ENCODE measurements at places on chromosomes 1 and 21.

GRCh38 chr1:167922023-167922422 is 8.1 kb upstream of the ADCY10 start:
- no peak for DNase-seq

- DNase-seq: no peak
Observed at GRCh38 chr1:247386687-247387086, 29.3 kb upstream of the NLRP3 start.

DNA sequence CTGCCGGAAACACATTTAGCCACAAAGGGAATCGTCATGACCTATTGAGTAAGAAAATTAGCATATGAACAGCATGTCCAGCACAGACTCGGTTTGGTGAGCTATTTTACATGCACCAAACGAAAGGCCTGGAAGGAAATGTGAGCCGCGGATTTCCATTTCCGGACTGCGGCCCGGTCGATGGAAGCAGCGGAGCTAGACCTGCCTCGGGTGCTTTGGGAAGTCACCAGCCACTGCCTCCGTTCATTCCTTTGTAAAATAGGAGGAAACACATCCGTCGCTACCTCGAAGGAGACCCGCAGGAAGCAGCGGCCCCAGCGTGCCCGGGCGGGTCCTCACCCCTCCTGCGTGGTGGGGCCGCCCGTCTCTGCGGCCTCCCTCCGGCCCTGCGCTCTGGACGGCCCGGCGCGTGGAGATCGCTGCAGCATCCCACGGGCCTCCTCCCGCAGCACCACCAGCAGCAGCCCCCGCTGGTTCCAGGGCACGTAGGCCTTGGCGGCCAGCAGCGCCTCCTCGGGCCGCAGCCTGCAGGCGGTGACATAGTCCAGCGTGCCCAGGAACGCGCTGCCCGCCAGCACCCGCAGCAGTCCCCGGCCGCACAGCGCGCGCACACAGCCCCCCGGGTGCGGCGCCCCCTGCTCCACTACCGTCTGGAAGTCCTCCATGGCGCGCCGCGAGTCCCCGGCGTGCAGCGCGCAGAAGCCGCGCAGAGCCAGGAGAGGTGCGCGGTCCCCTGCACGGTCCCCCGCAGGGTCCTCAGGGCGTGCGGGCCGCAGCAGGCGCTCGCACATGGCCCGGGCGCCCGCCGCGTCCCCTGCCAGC is 12.1 kb downstream of the TTC34 start:
- DNase-seq: no peak

DNA sequence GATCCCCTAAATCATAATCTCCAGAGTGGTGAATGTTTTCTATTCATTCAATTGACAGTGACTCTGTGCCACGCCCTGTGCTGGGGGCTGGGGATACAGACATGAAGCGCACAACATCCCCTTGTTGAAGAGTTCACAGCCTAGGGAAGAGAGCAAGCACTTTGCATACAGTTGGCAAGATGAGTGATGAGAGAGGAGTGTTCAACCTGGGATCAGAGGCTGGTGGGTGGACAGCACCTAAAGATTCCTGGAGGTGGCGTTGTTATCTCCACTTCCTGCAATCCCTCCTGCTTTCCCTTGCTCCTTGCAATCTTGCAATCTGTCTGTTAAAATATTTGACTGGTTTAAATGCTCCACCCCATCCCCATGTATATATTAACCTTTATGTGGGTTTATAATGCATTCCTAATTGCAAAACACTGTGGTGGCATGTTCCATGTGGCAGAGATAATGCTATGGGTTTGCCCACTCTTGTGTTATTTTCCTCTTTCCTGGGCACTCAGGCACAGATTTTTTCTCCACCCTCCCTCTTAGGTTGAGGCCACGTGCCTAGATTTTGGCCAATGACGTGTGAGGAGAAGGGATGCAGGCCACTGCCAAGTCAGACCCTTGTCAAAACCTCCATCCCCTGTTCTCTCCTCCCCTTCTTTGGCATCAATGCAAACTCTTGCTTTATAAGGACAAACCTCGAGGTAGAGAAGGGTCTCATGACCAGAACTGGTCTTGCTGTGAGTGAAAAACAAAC is 36.2 kb upstream of the GADD45A start:
- no peak for DNase-seq

DNA sequence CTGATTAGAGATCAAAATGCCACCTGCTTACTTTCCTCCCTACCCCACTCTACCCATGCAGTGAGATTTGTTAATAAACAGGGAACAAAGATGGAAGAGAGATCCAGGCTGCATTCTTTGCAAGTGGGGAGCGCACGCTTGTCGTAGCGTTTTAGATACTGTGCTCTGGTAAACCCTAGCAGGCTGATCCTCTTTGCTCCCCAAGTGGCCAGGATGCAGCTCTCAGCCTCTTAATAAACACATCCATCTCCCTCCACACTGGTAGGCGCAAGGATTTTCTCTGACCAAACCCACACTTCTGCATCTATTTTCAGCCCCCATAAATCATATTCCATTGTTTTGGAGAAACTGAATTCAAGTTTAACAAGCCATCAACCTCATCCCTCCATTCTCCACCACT is 2.9 kb downstream of the PGBD5 start:
- no peak for DNase-seq

GRCh38 chr1:92037400-92037799 is 7.6 kb downstream of the EPHX4 start:
- DNase-seq: no peak

- DNase-seq: no peak
Observed at GRCh38 chr21:35325953-35326352, 276.9 kb upstream of the RUNX1 start.

DNA sequence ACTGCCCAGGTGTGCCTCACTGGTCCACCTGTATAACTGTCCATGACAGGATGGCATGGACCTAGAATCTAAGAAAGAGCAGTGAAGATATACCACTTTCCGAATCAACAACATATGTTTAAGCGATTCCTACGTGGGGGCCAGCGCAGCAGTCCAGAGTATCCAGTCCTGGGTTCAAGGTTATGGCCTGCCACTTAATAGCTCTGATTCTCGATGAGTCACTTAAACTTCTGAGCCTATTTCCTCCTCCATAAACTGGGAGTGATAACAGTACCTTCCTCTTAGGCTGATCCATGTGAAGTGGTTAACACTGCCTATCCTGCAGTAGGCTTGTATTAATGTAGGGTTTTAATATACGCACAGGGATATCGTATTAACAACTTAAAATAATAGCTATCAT is 2.8 kb downstream of the STPG1 start:
- DNase-seq: no peak

DNA sequence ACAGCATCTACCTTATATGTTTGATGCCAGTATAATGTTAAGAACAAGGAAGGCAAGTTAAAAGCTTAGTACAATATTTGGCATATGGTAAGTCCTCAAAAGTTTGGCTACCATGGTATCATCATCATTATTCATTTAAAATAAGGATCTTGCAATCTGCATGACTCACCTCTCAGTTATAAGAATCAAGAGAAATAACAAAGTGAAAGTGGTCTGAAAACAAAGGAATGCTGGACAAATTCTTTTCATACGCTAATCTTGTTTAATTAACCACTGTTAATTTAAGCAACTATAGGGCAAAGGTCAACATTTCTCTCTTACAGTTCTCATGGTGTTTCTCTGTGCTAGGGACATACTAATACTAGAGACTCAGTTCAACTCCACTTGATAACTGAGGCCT is 13.0 kb upstream of the CLDN19 start:
- DNase-seq: no peak

DNA sequence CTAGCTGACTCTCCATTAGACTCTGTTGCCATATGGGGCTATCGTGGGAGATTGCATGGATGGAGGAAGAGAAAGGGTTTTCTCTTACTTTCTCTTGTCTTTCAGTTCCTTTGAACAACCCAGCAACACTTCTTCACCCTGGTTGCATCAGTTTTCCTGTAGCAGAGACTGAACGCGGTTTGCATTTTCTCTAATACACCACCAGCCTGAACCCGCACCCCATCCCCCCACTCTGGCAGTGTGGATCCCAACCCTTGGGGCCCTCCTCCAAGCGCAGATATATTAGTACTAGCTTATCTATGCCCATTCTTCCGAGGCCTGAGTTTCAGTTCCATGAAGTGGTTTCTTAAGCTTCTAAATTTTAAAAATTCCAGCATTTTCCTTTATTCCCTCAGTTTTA is 12.6 kb downstream of the DR1 start:
- DNase-seq: no peak

DNA sequence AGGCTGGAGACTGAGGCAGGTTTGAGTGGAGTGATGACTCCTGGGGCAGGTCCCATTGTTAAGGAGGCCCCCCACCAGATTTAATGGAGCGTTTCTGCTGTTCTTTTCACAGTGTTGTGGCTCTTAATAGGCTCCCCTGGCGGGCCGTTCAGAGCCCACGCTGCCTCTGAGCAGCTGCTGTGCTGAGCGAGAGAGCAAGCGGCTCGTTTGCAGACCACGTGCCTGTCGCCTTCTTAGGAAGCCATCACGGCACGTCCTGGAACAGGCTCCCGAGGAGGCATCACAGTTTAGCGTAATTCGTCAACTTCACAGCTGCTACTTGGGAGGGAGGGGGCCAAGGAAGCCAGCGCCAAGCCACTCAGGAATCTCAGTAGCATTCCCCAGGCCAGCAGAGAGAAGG is 70.5 kb upstream of the CTTNBP2NL start:
- no peak for DNase-seq

- DNase-seq: no peak
Observed at GRCh38 chr1:206668351-206668750, 16.4 kb upstream of the MAPKAPK2 start.

- no peak for DNase-seq
Observed at GRCh38 chr1:57254022-57254421, 169.8 kb downstream of the DAB1 start.

GRCh38 chr1:232904566-232904965 is 45.8 kb upstream of the NTPCR start:
- no peak for DNase-seq

DNA sequence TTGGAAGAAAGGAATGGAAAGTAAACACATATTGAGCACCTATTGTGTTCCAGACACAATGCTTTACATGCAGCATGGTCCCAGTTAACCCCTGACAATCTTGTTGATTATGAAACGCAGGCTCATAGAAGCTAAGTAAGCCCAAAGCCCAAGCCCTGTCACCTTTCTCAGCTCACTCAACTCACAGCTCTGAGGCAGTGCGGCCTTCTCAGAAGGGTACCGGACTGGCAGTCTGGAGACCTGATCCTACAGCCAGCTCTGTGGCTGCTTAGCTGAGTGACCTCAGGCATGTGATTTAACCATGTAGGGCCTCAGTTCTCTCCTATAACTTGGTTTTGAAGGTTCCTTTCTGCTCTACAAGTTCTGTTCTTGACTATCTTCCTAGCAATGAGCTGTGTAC is 464 bp upstream of the RNASEL start:
- no peak for DNase-seq

- no peak for DNase-seq
Observed at GRCh38 chr1:20028125-20028524, 41.9 kb upstream of the PLA2G5 start.

GRCh38 chr21:29157080-29157479 is 26.6 kb downstream of the MAP3K7CL start:
- no peak for DNase-seq

DNA sequence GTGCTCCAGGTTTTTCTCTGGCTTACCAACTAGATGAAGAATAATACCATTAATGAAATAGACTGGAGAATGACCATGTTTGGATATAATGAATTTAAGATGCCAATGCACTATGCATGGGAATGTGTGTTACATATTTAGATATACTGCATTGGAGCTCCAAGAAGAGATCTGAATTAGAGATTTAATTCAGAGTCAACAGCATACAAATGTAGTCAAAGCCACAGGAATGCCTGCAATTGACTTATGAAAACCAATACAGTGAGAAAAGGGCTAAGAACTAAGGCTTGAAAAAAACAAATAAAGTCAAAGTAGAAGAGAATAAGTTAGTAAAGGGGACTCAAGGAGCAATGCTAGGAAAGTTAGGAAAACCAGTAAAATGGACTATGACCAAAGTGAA is 59.1 kb downstream of the USP24 start:
- DNase-seq: no peak

DNA sequence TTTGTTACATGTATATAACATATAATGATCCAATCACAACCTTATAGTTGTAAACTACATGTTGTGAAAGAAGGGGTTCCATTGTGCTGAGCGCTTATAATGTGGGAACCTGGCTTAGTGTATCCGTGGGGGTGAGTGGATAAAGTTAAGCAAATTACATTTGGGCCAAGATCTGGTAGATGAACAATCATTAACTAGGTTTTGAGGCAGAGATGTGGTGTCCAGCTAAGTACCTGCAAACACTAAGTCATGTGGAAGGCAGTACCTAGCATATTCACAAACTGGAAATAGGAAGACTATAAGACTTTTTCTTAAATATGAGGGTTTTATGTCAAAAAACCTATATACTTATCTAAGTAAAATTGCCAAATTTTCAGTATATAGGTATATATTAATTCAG is 167.2 kb upstream of the PDE4B start:
- no peak for DNase-seq

- DNase-seq: no peak
Observed at GRCh38 chr1:234624724-234625117, 14.7 kb upstream of the IRF2BP2 start.

DNA sequence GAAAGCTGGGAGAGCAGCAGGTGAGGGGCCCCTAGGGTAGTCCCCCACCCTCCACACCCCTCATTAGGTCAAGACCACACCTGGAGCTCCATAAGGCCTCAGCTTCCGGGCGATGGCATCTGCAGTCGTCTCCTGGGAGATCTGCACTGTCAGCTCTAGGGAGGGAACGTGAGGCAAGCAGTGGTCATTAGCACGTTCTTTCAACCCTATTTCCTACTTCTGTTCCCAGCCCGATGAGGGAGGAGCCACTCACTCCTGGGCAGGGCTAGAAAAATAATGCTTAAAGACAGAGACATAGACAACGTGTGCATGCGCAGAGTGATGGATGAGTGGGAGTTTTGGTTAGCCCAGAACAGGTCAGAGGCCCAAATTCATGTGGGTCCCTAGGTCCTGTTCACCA is 9.7 kb downstream of the KDF1 start:
- no peak for DNase-seq

DNA sequence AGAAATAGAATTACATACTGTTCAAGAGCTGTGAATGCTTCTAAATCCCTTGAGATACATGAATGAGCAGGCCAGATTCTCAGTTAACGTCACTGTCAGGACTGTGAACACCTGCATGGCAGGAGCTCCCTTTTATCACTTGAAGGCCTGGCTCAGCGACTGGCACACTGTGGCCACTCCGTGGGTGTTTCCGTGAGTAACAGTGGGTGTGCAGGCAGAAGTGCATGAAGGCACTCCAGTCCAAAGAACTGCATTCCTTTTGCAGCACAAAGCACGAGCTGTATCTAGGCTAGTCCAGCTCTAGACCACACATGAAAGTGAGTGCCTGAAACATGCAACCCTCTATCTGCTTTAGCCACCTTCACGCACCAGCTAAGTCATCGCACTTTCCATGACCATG is 9.6 kb upstream of the SIM2 start:
- no peak for DNase-seq

DNA sequence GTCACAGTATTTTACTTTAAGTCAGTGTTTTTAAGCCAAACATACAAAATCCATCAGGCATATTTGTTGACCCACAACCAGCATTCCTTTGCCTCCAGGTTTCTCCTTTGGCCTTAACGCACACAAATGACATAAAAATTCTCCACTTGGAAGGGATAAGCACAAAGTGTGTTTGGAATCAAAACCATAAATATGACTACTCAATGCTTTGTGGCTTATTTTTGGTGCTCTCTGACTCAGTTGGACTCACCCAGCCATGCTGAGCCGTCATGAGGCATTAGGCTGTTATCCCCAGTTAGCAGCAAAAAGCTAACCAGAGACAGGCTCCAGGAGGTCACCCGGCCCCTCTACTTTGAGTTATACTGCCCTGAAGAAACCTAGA is 948 bp downstream of the PRUNE1 start:
- no peak for DNase-seq

- no peak for DNase-seq
Observed at GRCh38 chr1:204623365-204623893, 62.1 kb downstream of the LRRN2 start.

Measured in activated gamma-delta T cell treated with anti-CD3 and anti-CD28 coated beads, Interleukin-2, amount 50 U/mL, for 16 hours (primary cell).